NCI-H2081 treated with DMSO at 0.1 percent for 48 hours (cell line): ENCODE measurements at places on chromosomes 16 and 17.

DNA sequence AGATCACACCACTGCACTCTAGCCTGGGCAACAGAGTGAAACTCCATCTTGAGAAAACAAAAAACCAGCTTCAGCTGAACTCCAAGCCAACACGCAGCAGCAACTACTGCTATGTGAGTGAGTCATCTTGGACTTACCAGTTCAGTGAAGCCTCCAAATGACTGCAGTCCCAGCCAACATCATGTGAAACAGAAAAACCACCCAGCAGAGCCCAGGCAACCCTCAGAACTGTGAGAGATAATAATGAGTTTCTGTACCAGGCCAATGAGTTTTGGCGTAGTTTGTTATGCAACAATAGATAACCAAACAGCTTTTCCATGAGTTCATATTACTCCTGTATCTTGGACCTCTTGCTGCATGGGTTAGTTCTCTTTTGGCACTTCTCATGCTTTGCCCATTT is 23.3 kb downstream of the PHF12 start:
- no peak for DNase-seq

DNA sequence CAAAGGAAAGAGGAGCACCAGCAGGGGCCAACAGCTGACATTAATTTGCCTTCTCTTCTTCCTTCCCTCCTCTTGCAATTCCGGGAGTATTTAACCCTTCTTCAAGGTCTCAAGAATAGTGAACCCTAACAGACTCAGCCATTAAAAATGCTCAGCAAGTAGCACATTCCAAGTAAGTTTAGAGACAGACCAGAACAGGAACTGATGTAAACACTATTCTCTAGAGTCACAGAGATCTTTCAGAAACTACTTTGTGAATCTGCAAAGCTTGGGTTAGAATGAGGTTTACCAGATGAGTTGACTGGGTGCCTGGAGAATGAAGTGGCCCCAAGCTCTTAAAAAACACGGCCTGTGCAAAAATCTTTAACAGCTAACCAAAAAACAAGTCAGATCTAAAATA is 50.9 kb downstream of the TEX2 start:
- DNase-seq: no peak

- DNase-seq: no peak
Observed at GRCh38 chr16:28180655-28181460, 30.9 kb downstream of the XPO6 start.

GRCh38 chr17:35094902-35095301 is 24.8 kb downstream of the RAD51D start:
- DNase-seq: no peak
